ENCODE measurements at places on chromosomes 7 and 10. TPM values are rescaled to one million over a fixed set of nuclear protein-coding genes. Genes with fewer than 3 reads are reported as not detected.

DNA sequence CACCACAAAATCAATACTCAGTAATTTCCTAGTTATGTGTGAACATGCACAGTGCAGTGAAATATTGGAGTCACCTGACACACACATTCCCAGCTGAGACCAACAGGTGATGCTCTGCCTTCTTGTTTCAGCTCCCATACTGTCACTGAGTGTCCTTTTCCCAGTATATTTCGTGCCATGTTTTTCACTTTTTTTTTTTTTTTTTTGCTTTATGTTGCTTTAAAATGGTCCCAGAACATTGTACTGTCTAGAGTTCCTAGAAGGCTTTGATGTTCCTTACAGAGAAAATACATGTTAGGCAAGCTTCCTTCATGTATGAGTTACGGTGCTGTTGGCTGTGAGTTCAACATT, 45.6 kb downstream of the ELAPOR2 start:
- no peaks in the 10 kb centered on the region for H3K36me3 ChIP-seq
- no peak for DNase-seq
- H3K27ac ChIP-seq = no peak overlapping the region
- no peaks in the 10 kb centered on the region for H3K4me1 ChIP-seq

GRCh38 chr7:30313793-30314192, 29.4 kb downstream of the ZNRF2 start:
- H3K27me3 ChIP-seq = no peaks in the 10 kb centered on the region
- no peak for DNase-seq
- H3K27ac ChIP-seq = no peak overlapping the region
- no peak overlapping the region for H3K4me3 ChIP-seq

VAX1 gene
- total RNA-seq = not detected

EPHB6 gene
- 18.8 TPM for total RNA-seq

CAMK2B gene
- 0.80 TPM for total RNA-seq

SPAG6 gene
- 40.1 TPM for total RNA-seq

DNA sequence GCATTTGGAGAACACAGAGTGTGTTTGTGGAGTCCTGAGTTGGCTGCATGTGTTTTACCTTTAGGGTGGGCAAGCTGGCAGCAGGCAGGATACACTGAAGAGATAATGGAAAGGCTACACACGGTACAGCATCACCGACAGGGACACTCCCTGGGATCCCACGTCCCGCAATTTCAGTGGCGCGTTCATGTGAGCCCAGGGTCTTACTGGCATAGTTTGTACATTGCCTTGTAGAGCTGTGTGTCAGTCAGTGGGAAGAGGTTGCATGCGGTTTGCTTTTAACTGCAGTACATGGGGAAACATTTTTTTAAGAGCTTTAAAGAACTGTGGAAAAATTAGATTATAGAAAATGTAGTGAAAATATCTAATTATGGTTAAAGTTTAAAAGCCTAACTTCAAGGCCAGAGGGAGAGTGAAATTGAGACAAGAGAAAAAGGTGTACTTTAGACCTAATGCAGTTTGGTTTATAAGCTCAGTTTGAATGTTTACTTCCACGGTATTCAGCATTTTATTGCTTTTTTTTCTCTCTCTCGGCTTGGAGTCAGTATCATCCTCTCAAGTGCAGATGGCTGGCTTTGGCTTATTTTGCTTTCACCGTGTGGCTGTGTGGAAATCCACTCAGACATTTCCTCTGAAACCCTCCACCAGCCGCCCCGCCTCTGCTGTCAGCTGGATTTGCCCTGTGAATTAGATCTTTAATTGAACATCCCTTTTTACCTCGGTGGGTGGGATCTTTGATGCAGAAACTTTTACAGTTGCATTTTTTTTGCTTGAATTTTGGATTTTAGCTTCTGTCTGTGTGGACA, 364.2 kb upstream of the COBL start:
- no peak for DNase-seq
- no peaks in the 10 kb centered on the region for H3K4me1 ChIP-seq
- no peaks in the 10 kb centered on the region for H3K36me3 ChIP-seq
- no peaks in the 10 kb centered on the region for H3K27me3 ChIP-seq
- no peak overlapping the region for H3K4me3 ChIP-seq

DNA sequence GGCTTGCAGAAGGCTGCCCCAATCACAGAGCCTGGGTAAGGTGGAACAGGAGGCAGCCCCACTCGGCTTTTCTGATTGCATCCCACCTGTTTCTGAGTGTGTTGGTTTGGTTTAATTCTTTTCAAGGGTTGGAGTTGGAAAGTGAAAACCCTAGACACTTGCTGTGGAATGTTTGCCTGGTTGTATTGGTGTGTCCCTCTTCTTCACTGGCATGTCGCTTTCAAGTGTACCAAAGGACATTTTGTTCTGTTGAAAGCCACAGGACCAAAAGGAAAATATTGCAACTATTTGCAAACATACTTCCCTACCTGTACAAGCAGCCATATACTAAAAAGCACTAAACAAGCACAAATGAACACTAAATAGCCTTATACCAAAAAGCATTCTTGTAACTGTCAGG, 60.5 kb downstream of the NHLRC2 start:
- no peaks in the 10 kb centered on the region for H3K27me3 ChIP-seq
- H3K4me1 ChIP-seq = no peaks in the 10 kb centered on the region
- peaks cover 4% of the 10 kb centered on the region for H3K36me3 ChIP-seq

GRCh38 chr10:45809837-45810236, 37.5 kb downstream of the AGAP4 start:
- no peaks in the 10 kb centered on the region for H3K36me3 ChIP-seq
- no peak overlapping the region for H3K4me3 ChIP-seq
- H3K27ac ChIP-seq = no peak overlapping the region
- no peaks in the 10 kb centered on the region for H3K27me3 ChIP-seq
- peak; percentile 5 for DNase-seq

ITGA8 gene
- total RNA-seq = 22.5 TPM

- H3K27ac ChIP-seq = peak overlapping the region; percentile 41
- no peak overlapping the region for H3K4me3 ChIP-seq
- H3K36me3 ChIP-seq = no peaks in the 10 kb centered on the region
Observed at GRCh38 chr7:151744656-151745638, 132.0 kb downstream of the PRKAG2 start.

DNA sequence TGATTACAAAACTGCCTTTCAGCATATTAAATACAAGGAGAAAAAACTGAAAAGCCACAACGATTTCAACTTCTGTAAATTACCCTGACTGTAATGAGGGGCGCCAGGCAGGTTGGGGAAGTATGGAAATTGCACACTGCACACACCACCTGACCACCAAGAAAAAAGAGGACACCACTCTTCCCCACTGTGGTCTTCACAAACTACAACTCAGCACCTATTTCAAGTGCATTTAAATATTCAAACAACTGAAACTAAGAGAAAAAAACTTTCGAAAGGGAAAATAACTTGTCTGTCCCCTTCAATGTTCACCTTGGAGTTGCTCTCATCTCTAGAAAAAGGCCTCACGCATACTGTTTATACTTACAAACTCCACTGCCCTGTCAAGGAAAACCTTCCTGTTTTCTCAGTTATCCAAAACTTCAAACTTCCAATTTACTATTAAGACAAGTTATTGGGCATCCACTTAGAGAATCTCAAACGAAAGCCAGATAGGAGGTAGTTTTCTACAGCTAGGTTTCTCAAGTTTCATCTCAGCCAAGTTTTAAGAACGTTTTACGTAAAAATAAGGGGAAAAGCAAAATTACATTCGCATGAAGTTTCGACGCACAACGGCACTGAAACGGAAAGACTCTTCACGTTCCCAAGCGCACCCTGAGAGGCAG, 1.4 kb downstream of the LARP4B start:
- no peak for DNase-seq
- peak overlapping the region; percentile 83 for H3K4me3 ChIP-seq
- H3K27me3 ChIP-seq = no peaks in the 10 kb centered on the region
- H3K27ac ChIP-seq = peak overlapping the region; percentile 95

SSC4D gene
- total RNA-seq = 0.28 TPM

- H3K4me3 ChIP-seq = no peak overlapping the region
- no peaks in the 10 kb centered on the region for H3K27me3 ChIP-seq
- H3K36me3 ChIP-seq = peaks cover 55% of the 10 kb centered on the region
- no peak for DNase-seq
- H3K27ac ChIP-seq = no peak overlapping the region
Observed at GRCh38 chr7:44384586-44385433, 59.4 kb upstream of the CAMK2B start.

GRCh38 chr7:28195910-28196620, 15.5 kb upstream of the JAZF1 start:
- DNase-seq = no peak
- no peak overlapping the region for H3K4me3 ChIP-seq
- no peaks in the 10 kb centered on the region for H3K4me1 ChIP-seq
- no peak overlapping the region for H3K27ac ChIP-seq

DNA sequence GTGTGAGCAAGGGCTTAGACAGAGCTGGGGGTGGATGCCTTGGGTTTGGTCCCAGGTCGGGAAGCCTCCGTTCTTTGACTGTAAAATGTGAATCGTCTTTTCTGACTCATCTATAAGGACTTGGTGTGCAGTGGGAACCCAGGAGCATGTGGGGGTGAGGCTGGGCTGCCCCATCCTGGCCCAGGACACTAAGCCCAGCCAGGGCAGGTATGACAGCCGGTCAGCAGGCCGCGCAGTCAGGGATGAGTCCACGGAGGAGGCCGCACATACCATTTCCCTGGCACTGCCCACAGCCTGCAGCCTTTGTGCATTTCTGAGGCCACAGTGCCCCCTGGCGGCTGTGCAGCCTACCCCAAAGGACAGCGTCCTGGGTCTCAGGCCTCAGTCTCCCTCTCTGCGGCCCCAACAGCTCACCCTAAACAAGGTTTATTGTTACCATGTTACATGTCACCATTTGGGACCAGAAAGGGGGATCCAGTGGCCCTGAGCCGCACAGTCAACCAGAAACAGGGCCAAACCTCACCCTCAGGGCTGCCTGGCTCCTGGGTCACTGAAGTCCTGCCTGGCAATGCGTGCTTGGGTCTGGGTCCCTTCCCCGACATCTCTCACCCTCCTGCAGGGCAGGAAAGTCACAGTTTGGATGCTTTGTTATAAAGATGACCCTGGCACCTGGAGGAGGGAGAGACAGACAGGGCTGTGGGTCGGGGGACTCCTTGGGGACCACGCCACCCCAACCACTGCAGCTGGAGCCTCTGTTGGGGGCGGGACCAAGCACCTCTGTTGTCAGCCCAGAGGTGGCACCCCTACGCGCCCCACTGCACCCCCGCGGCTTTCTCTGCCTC, 14.4 kb upstream of the SH2B2 start:
- peaks cover 4% of the 10 kb centered on the region for H3K36me3 ChIP-seq
- H3K4me3 ChIP-seq = no peak overlapping the region
- no peaks in the 10 kb centered on the region for H3K4me1 ChIP-seq
- peak; percentile 72 for DNase-seq
- no peak overlapping the region for H3K27ac ChIP-seq

DNA sequence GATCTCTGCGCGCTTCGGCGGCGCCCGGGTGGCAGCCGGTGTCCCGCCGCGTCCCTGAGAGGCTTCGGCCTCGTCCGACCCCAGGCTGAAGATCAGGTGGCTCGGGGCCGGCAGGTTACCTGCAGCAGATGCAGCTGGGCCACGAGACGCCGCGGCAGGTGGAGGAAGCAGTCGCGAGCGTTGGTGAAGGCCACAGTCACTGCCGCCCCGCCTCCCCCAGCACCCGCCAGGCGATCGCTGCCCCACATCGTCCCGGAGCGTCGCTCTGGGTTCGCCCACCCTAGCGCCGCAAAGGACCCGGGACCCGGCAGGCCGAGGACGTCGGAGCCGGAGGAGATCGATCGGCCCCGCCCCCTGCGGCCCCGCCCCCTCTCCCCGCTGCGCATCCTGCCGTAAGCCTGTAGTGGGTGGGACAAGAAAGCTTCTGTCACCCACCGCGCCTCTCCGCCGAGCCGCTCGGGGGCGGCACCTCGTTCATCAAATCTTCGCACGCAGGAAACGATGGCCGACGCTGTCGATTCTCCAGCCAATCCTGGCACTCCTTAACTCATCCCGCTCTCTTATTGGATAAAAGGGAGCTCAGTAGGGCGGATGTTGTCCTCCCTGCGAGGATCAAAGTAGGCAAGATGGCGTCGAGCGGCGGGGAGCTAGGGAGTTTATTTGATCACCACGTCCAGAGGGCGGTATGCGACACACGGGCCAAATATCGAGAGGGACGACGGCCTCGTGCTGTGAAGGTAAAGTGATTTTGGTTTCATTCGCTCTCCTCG, at the start of the genes PEX1 and RBM48:
TSS of gene PEX1 (minus strand) at position 333 of the 770 bp plus-strand sequence. CDS start at position 248, 85 bp downstream.
TSS of gene RBM48 (plus strand) at position 608 of the 770 bp plus-strand sequence. CDS start at position 627, 19 bp downstream.
- peak within 1 kb of the TSS; percentile 84 for H3K27ac ChIP-seq
- no peaks in the 10 kb centered on the region for H3K27me3 ChIP-seq
- peaks cover 14% of the 10 kb centered on the region for H3K36me3 ChIP-seq
- H3K4me3 ChIP-seq = peak within 1 kb of the TSS; percentile 98

DNA sequence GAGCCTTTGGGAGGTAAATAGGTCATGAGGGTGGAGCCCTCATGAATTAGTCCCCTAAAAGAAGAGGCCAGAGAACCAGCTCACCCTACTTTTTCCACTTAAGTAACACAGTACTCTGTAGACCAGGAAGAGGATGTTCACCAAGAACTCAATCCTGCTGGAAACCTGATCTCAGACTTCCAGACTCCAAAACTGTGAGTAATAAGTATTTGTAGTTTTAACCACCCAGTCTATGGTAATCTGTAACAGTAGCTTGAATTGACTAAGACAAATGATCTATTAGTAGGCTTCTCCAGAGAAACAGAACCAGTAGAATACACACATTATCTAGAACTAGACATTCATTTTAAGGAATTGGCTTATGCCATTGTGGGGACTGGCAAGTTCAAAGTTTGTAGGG, 51.5 kb downstream of the ANKMY2 start:
- H3K27ac ChIP-seq = no peak overlapping the region
- H3K4me3 ChIP-seq = no peak overlapping the region
- H3K27me3 ChIP-seq = no peaks in the 10 kb centered on the region
- no peak for DNase-seq

MSS51 gene
- 4.1 TPM for total RNA-seq

- H3K36me3 ChIP-seq = no peaks in the 10 kb centered on the region
- H3K4me1 ChIP-seq = no peaks in the 10 kb centered on the region
- H3K4me3 ChIP-seq = no peak overlapping the region
- H3K27ac ChIP-seq = no peak overlapping the region
- DNase-seq = no peak
- peaks cover 3% of the 10 kb centered on the region for H3K27me3 ChIP-seq
Observed at GRCh38 chr7:23558303-23558702, 26.5 kb upstream of the TRA2A start.

GRCh38 chr7:105157278-105157677, 143.3 kb downstream of the KMT2E start:
- H3K27me3 ChIP-seq = no peaks in the 10 kb centered on the region
- H3K4me3 ChIP-seq = no peak overlapping the region
- H3K36me3 ChIP-seq = peaks cover 8% of the 10 kb centered on the region
- no peak for DNase-seq
- no peak overlapping the region for H3K27ac ChIP-seq

CTBP2 gene
- 80.6 TPM for total RNA-seq

- no peaks in the 10 kb centered on the region for H3K27me3 ChIP-seq
- H3K27ac ChIP-seq = no peak overlapping the region
- no peaks in the 10 kb centered on the region for H3K36me3 ChIP-seq
- H3K4me1 ChIP-seq = no peaks in the 10 kb centered on the region
Observed at GRCh38 chr7:41065663-41066062, 637.2 kb downstream of the INHBA start.

GRCh38 chr10:132357286-132358058, 25.5 kb downstream of the LRRC27 start:
- H3K4me1 ChIP-seq = no peaks in the 10 kb centered on the region
- no peak overlapping the region for H3K4me3 ChIP-seq
- H3K27ac ChIP-seq = no peak overlapping the region
- no peaks in the 10 kb centered on the region for H3K27me3 ChIP-seq
- H3K36me3 ChIP-seq = peaks cover 6% of the 10 kb centered on the region
- DNase-seq = no peak

GRCh38 chr7:126780993-126781392, 471.7 kb downstream of the GRM8 start:
- H3K27ac ChIP-seq = no peak overlapping the region
- H3K27me3 ChIP-seq = no peaks in the 10 kb centered on the region
- no peak overlapping the region for H3K4me3 ChIP-seq
- H3K4me1 ChIP-seq = no peaks in the 10 kb centered on the region

MGMT gene
- 39.6 TPM for total RNA-seq

SCART1 gene
- total RNA-seq = 3.4 TPM

All from lung (tissue), 17 donors.